WTC11 (cell line): ENCODE measurements at places on chromosomes 16 and 17.

GRCh38 chr16:88381820-88382451 is 823 bp upstream of the ZNF469 start:
- DNase-seq, result peak; percentile 60

GRCh38 chr17:82917699-82918345 is 78.0 kb upstream of the ZNF750 start:
- peak; percentile 62 for DNase-seq

DNA sequence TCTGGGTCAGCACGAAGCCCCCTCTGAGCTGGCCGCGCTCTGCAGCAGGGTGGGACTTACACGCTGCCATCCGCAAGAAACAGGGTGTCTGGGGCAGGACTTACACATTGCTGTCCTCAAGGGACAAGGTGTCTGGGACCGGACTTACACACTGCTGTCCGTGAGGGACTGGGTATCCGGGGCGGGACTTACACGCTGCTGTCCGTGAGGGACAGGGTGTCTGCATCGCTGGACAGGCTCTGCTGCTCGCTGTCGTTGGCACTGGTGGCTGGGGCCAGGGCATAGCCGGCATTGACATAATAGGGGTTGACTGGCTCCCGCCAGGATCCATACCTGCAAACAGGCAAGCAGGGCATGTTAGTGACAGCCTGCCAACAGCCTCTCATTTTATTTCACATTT is 31.4 kb downstream of the PDIA2 start:
- DNase-seq, result no peak

DNA sequence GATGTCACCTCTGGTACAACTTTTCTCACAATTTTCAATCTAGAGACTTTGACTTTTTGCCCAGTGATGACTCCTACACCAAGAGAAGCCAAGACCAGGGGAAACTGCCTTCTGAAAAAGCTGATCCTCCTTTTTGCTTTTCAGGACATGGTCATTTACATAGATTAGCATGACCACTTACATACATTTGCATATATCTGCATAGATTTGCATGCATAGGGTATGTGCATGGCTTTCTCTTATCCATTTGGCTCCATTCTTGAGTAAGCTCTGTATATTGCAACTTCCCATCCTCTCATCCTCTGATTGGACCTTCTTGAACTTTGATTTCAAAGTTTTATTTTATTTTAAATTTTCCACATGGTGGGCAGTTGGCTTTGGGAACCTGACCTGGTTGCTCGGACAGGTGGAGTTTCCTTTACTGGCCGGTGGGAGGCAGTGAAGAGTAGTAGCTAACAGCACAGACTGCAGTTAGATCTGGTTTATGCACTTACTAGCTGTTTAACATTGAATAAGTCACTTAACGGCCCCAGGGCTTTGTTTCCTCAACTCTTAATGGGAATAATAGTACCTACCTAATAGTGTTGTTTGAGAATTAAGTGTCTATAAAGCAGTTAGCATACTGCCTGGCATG is 92.9 kb downstream of the GPR139 start:
- DNase-seq, result peak; percentile 41

DNA sequence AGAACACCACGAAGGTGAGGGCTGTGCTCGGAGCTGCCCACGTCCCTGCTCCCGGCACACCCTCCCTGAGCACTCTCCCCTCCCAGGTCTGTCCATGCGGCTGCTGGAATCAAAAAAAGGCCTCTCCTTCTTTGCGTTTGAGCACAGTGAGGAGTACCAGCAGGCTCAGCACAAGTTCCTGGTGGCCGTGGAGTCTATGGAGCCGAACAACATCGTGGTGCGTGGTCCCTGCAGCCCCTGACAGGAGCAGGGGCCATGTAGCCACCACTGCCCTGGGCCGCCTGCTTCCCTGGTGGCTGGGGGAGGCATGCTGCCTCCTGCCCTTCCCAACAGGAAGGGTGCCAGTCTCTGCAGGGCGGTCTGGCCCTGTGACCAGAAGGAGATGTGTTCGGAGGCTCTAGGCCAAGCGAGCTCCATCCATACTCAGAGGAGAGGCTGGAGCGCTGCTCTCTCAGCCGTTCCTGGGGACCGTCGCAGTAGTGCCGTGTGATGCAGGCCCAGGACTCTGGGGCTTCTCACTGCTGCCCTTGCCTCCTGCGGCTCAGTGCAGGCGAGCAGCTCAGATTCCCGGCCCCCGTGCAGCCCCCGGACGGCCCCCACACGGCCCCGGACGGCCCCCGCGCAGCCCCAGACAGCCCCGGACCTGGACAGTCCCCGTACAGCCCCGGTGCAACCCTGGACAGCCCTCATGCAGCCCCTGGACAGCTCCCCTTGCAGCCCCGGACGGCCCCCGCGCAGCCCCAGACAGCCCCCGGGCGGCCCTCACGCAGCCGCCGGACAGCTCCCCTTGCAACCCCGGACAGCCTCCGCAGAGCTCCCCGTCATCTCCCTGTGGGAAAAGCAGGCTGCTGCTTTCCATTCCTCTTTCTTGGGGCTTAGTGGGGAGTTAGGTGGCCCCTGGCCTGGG is 20.5 kb downstream of the TCF25 start:
- DNase-seq, result no peak

DNA sequence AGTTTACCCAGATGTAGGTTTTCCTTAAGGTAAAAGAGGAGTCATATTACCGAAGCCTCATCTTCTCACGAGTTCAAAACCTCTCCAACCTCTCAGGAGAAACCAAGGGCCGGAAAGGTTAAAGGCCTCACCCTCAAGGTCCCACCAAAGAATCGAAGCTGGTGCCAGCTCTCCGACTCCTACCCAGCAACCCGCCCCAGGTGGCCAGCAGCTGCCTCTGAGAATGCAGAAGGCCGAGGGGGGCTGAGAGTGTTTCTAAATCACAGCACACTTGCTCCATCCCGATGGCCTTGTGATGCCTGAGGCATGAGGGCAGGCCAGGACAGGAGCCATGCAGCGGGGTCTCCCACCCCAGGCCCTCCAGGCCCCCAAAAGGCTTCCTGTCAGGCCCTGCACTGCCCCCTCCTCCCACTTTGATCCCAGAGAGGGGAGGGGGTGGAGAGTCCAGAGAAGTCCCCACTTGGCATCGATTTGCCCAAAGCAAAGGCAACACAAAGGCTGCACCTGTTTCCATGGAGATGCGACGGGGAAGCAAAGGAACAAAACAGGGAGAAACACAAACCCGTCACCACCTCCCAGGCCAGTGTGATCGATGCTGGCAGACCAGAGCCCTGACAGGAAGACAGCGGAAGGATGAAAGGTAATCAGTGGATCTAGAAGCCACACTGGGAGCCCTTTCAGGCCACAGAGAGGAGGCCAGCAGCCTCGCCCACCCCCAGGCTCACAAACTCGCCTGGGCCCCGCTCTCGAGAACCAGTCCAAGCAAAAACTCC is 39.0 kb downstream of the CUEDC1 start:
- DNase-seq, result peak; percentile 55

DNA sequence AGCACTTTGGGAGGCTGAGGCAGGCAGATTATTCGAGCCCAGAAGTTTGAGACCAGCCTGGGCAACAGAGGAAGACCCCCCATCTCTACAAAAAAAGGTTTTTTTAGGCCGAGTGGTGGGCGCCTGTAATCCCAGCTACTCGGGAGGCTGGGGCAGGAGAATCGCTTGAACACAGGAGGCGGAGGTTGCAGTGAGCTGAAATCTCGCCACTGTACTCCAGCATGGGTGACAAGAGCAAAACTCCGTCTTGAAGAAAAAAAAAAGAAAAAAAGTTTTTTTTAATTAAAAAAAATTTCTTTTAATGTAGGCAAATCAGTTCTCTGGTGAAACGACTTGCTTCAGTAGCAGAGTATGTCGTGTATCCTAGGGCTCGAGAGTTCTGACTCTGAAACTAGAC is 10.9 kb downstream of the HSD3B7 start:
- DNase-seq, result no peak

DNA sequence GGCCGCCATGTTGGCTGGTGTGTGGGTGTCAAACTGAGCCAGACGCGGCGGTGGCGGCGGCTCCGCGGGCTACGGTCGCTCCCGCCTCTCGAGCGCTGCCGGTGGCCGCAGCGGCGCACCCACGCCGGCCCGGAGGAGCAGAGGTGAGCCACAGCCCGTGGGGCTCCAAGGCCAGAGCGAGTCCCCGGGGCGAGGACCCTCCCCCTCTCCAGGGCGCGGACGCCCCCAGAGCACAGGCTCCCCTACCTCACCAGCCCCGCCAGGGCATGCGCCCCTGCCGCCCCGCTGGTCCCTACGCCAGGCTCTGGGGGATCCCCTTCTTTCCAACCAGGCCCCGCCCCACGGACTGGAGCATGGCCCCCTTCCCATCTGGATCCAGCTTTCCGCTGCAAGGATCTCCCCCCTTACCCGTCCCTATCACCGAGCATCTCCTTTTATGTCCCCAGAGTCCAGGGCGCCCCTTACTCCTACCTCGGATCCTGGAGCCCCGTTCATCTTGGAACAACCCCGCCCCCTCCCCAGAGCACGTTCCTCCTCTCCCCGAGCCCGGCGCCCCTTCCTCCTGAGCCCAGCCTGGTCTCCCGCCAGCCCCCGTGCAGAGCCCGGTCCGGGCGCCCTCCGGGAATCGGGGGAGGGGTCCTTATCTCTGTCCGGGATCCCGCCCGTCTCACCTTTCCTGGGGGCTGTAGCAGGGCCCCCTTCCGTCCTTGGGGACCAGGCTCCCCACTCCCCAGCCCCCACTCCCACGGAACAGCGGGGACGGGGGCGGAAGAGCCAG is 412 bp downstream of the EPN2 start:
- DNase-seq, result peak; percentile 62

GRCh38 chr17:14048169-14048568 is 21.1 kb upstream of the COX10 start:
- peak; percentile 29 for DNase-seq

DNA sequence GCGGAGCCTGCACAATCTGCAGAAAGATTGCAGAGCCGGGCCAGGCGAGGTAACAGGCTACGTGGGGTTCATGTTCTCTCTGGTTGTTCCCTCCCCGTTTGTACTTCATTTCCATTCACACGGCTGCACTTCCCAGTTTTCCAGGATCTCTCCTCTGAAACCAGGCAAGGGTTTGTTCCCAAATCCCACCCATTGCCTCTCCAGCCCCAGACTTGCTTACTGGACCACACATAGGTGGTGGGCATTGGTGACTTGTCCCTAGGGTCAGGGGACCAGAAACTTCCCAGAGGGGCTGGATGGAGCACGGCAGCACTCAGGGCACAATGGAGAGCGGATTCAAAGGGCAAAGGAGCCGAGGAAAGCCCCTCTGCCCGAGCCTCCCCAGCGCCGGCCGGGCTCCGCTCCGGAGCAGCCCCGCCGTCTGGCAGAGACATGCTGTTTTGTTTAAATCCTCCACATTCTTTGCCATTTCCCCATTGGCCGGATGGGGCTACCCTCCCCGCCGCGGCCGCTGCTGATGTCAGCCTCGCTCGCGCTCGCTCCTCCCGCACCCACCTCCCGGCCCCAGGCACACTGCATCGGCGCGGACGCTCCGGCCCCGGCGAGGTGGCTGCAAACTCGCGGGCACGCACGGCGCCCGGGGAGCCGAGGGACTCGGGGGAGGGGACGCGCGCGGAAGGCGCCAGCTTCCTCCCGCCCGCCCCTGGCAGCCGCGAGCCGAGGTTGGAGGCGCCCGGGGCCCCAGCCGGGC is at the start of gene PITPNC1:
Gene PITPNC1, plus strand, starts transcription at position 545 of the 751 bp plus-strand sequence.
- peak; percentile 87 for DNase-seq

GRCh38 chr16:9820476-9821246 is 361.6 kb downstream of the GRIN2A start:
- DNase-seq, result peak; percentile 65

DNA sequence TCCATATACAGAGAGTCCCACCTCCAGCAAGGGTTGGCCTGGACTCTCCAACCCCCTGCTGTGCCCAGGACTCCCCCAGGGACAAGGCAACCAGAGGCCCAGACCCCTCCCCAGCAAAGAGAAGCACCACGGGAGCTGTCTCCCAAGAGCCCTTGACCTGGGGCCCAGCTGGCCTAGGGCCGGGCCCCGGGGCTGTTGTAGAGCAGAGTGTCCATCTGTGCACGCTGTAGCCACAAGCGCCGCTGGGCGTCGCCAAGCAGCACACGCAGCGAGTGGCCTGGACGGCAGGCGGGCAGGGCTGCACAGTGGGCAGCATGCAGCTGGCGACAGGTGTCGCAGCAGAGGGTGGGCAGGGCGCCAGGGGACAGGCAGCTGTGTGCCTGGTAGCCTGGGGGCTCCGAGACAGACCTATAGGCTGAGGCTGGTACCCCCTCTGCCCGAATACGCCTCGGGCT is 4.3 kb downstream of the SPATA2L start:
- no peak for DNase-seq

DNA sequence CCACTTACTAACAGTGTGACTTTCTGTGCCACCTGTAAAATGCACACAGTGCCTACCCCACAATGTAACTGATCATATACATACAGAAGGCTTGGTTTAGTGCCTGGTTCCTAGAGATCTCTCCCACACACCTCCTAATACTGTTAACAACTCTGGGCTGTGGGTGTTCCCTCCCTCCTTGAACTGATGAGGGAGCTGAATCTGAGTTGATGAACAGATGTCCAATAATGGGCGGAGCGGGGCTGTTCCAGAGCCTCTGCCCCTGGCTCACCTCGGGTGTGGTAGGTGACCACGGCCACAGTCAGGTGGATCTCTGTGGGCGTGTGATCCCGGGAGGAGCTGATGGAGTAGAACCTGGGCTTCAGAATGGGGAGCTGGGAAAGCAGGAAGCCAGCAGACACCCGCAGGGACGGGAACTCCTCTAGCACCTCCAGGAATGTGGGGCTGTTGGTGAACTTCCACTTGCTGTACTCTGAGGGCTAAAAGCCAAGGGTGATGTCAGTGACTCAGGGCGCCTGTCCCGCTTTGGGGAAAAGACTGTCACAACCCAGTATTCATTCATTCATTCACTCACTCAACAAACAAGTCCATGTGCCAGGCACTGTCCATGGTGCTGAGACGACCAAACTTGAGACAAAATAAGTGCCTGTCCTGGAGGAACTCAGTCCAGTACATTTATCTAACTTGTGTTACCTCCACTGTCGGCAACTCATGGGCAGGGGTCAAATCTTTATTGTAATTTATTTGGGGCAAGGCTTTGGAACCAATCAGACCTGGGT is 37.6 kb downstream of the NOS2 start:
- peak; percentile 59 for DNase-seq

- DNase-seq, result no peak
Measured at GRCh38 chr16:73976644-73977043, 320.0 kb upstream of the PSMD7 start.

DNA sequence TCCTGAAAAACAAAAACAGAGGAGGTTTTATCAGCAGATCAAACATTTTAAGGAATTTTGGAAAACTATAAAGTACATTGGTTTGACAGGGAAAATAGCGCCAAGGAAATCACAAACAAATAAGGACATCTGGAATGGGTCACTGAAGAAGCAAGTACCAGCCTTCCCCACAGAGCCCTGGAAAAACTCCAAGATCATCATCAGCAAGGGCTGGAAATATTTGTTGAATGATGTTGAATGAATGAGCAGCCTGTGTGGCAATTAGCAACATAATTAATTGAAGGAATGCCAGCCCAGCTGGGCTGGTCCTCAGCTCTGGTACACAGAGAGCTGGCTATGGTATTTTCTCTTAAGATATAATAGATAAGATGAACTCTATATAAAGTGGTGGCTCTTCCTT is 290.4 kb downstream of the HS3ST3A1 start:
- DNase-seq, result no peak

DNA sequence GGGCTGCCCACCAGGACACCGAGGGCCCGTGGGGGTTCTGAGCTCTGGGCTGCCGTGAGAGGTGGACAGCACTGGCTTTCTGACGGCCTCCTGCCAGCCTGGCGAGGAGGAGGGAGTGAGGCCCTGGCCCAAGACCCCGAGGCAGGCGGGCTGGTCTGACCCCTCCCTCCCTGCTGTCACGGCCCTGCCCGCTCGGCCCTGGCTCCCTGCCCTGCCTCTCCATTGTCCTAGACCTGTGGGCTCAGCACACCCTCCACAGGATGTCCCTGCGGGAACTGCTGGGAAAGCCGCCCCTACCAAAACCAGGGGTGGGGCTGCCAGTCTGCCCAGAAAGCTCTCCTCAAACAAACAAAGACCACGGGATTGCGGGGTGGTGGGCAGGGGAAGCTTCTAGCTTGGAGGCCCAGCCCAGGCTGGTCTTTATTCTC is 20.7 kb downstream of the SPNS2 start:
- no peak for DNase-seq
